ENCODE measurements at places on chromosomes 2 and 18.

DNA sequence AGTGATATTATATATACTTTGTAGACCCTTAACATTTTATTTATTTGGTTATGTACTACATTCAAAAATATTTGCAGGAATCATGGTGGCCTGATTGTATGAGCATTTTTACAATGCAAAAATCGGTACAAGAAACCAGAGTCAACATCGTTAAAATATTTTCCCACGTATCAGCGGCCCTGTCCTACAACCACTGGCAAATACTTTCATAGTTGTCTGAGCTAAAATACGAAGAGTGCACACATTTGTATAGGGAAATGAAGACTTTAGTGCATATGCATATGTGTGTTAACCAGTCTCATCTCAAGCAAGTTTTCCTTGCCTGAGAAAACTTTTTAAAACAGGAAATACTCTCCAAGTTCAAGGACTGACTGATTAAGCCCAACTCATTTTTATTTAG lies 35.9 kb downstream of the CCDC102B start:
- no peak for DNase-seq

DNA sequence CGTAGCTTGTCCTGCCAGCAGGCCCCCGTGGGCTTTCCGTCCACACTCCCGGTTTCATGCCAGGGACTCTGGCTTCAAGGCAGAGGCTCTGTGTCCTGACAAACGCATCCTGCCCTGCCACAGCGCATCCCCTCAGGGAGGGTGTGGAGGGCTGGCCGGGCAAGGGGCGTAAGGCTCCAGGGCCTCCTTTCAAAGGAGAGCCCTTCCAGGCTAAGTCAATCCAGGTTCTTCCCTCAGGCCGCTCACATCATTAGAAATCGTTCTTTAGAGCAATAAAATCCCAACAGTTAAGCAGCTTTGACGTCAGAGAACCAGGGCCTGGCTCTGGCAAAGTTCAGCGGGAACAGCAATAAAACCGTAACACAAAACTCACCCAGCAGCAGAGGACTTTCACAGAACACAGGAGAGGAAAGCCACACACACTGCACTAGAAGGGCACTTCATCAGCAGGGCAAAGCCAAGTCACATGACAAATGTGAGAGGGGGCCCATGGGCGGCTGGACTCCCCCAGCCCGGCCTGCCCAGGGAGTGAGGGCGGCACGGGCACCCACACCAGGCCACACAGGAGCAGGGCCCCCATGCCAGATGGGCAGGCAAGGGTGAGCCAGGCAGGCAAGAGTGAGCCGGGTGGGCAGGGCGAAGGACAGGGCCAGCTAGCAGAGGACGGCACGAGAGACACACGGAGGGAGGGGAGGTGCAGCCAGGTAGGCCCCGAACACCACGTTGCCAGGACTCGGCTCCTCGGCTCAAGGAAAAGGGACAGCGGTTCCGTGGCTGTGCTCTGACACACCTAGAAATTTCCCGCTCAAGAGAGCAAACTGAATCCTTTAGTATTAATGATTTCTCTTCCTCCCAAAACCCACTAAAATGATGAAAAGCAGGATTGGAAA lies 52.0 kb downstream of the HDAC4 start:
- DNase-seq: no peak

GRCh38 chr2:233867993-233868532 lies at the start of gene MSL3B:
TSS of gene MSL3B (minus strand) at chr2:233868386.
- DNase-seq: peak; percentile 48

DNA sequence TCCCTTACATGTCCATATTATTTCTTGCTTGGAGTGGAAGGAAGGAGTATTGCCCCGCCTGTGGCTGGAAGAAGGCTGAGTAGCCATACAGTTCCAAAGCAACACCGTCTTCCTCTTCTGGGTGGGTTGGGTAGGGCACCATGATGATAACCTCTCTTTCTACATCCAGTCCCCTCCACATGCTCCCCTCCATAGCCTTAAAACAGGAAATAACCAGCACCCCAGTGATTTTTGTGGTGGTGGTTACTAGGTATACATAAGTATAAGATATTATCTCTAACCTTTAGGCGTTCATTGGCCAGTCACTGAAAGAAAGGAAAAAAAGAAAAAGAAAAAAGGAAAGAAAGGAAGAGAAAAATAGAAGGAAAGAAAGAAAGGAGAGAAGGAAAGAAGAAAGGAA lies 63.1 kb downstream of the CXCR4 start:
- no peak for DNase-seq

DNA sequence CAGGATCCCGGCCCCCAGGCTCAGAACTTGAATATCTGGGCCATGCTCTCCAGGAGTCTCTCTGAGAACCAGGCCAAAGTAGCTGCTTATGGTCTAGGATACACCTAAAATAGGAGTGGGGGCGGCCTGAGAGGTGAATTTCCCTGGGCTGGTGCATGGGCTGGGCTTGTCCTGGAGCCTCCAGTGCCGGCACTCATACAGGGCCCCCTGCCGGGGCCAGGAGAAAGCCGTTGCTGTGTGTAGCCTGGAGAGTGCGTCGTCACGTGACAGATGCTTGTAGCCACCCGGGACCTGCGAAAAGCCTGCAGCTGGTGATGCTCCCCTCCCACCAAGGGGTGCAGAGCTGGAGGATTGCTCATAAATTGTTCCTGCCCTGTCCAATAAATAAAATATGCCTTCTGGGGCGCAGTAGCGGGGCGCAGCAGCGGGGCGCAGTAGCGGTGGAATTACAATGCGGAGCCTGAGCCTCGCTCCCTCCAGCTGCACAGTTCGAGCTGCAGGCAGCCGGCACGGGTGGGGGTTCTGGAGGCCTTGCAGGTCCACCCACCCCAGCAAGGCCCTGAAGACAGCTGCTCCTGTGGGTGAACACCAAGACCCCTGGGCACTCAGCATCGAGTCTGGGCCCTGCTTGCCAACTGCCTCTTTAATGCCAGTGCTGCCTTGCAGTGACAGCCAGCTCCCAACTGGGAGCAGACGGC lies 289.9 kb downstream of the NDUFA10 start:
- no peak for DNase-seq

- no peak for DNase-seq
Measured at GRCh38 chr2:57177176-57177575, 869.4 kb upstream of the VRK2 start.

- no peak for DNase-seq
Measured at GRCh38 chr2:12881952-12882351, 165.2 kb downstream of the TRIB2 start.

DNA sequence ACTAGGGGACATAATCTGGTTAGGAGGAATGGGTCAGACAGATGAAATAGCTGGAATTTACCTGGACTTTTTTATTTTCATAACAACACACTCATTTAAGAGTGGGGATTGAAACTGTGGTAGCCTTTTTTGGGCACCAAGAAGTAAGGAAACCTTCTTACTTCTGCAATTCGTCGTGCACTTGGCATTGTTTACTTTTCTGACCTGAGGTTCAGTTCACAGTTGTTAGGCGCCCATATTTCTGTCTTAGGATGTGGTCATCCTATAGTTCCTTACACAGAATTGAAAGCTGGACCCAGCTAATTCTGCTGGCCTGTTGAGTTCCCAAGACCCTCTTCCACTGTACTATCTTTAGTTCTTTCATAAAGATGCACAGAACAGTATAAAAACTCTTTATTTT lies 72.9 kb downstream of the TMX3 start:
- no peak for DNase-seq

DNA sequence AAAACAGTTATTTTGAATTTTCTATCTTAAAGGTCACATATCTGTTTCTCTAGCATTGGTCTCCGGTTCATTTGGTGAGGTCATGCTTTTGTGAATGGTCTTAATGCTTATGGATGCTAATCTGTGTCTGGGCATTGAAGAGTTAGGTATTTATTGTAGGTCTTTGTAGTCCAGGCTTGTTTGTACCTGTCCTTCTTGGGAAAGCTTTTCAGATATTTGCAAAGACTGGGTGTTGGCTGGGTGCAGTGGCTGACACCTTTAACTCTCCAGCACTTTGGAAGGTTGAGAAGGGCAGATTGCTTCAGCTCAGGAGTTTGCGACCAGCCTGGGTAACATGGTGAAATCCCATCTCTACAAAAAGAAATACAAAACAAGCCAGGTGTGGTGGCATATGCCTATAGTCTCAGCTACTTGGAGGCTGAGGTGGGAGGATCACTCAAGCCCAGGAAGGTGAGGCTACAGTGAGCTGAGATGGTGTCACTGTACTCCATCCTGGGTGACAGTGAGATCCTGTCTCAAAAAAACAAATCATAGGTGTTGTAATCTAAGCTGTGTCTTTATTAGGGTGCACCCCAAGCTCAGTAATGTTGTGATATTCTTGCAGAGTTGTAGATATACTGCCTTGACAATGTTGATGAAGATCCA lies 82.3 kb downstream of the FAM117B start:
- no peak for DNase-seq

GRCh38 chr2:80476535-80477117 lies 172.1 kb upstream of the LRRTM1 start:
- no peak for DNase-seq

DNA sequence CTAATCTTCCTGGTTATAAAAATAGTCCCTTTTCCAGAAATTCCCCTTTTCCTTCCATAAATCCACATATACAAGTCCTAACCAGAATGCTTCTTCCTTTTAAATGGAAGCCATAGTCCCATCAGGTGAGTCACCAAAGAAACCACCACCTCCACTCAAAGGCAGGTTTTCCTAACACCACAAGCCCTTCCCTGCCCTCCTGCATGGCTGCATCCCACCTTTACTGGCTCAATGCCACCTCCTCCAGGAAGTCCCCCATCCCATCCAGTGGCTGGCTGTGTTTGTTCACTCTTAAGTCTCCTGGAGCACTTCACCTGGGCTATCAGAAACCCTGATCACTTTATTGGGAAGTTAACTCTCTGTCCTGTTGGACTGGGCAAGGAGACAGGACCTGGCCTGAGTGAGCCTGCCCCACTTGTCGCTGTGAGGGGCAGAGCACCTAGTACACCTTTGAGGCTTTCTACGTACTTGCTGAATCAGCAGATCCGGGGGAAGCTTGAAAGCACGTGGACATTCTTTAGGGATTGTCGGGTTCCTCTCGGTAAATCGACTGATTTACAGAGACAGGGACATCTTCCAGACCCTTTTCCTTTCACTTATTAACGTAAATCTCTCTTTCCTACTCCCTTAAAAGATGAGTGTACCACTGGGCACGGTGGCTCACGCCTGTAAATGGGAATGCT lies 71.0 kb downstream of the NGEF start:
- no peak for DNase-seq

DNA sequence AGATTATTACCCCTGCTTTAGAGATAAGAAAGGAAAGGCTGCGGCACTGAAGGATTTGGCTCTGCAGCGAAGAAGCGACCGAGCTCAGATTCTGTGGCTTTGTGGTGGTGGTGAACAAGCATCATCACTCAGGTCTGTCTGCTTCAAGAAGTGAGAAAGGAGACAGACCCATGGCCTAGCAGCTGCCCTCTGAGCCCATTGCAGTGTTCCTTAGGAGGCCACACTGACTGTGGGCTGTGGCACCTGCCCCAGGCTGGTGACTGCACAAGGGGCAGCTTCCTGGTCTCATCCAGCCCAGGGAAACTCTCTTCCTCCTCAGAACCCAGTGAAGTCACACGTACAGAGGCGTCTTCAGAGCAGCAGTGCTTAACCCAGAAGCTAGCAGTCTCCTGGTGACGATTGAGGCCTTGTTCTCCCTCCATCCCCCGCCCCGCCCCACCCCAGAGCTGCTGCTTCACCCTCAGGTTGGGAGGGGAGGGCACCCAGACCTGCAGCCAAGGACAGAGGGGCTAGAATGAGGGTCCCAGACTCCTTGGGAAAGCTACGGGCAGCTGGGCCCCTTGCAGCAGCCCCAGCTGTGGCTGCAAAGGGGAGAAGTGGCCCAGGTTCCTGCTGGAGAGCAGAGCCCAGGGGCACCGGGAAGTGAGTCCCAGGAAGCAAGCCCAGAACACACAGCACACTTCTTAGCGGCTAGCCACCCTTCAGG lies 22.2 kb downstream of the BIN1 start:
- no peak for DNase-seq

DNA sequence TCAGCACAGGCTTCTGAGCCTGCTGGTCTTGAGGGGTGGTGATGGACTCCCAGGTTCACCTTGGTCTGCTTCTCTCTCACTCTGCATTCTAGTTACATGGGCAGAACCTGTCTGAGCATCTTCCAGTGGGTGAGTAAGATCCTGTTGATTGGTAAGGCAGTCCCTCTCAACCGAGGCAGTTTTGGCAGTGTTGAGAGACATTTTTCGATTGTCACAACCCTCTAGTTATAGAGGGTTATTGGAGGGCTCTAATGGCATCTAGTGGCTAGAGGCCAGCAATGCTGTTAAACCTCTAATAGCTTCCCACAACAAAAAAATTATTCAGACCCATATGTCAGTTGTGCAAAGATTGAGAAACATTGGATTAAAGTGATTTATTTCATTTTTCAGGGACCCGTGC lies 9.3 kb upstream of the MGAT5 start:
- no peak for DNase-seq

GRCh38 chr2:73255007-73255644 lies 21.0 kb downstream of the CCT7 start:
- DNase-seq: no peak

DNA sequence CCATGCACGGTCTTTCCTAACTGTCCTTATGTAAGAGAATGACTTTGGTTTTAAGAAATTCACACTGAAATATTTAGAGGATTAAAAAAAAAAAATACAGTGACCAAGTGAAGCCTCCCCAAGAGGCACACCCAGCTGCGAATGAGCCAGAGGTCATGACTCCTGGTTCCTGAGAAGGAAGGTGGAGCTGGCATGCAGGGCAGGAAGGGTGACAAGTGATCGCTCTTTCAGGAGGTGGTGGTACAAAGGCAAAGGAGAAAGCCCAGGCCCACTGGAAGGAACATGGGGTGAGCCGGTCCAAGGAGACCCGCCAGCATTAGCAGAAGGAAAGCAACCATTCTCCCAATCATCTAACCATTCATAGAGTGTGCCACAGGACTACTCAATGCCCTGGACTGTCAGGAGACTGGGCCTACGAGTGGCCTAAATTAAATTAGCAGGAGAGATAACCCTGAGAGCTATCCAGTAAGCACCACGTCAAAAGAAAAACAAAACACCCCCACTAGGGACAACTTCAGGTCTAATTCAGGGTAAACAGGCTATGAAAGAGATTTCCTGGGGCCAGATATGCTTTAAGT lies 7.8 kb downstream of the INO80C start:
- DNase-seq: no peak

GRCh38 chr2:99670768-99671734 lies 181.2 kb upstream of the REV1 start:
- no peak for DNase-seq

GRCh38 chr2:63059793-63060471 lies 9.3 kb downstream of the OTX1 start:
- DNase-seq: no peak

DNA sequence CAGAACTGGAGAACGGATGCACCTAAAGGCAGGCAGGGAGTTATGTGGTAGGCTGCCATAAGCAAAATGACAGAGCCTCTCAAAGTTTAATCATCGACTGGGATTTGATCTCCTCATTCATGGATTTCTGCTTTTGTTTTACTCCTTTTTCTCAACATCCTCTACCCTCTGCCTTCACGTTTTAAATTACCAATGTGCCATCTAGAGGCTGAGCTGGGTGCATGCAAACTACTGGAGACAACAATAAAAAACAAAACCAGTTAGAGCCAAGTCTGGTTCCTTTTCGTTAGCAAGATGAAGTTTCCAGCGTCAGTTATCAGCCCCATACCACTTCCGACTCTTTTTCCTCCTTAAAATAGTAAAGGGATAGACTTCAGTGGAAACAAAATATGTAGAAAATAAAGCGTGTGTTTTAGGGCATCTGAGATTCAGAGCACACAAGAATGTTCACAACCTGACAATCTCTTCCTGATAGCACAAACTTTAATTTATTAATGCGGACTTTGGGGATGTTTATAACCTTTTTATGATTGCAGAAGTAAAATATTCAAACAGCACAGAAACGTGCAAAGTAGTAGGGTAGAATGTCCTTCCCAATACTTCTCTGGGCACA lies 117.0 kb downstream of the LAMA1 start:
- DNase-seq: no peak

Measured in NK-92 treated with Interleukin-12 subunit alpha and Interleukin-12 subunit beta, amount 100 ng/mL, for 24 hours (cell line).